Stimulated activated CD4-positive, alpha-beta T cell treated with anti-CD3 and anti-CD28 coated beads, Interleukin-1b, Interleukin-23, amount 100 ng/mL, for 4 hours (primary cell): ENCODE measurements at places on chromosomes 16 and 17.

DNA sequence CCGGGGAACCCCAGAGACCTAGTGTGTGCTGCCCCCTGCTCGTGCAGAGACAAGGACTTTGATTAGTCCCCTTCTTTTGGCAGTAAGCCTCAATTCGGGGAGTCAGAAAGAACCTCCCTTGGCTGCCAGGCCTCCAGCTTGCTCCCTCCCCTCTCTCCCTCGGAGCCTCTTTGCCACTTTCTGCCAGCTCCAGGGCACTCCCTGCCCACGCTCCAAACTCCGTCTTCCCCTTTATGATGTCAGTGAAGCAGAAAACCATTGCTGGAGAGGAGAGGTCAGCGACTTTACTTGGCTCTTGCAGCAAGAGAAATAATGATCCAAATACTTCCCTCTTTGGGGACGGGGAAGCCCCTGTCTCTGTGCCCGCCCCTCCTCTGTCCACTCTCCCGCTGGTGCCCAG is 28.1 kb downstream of the TTYH2 start:
- no peak for DNase-seq

GRCh38 chr16:68117884-68118283 is 32.7 kb downstream of the NFATC3 start:
- DNase-seq, result no peak

DNA sequence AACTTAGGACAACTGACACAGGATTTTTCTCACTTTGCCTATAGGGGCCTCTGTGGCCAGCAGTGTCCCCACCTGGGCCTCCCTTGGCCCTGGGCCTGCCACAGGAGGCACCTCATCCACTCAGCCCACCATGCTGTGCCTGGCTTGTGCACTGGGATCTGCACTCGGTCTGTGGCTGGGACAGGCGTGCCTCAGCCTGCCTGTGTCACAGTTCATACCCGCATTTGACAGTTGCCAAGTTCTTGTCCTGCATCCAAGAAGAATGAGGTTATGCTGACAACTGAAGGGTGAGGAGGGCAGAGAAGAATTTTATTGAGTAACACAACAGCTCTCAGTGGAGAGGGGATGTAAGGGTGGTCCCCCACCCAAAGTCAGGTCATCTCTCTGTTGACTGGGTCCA is 36.0 kb downstream of the ZFP90 start:
- DNase-seq, result no peak

- no peak for DNase-seq
Measured at GRCh38 chr16:85259115-85259831, 147.0 kb upstream of the CIBAR2 start.

GRCh38 chr17:29549177-29549923 is 17.5 kb downstream of the ABHD15 start:
- DNase-seq, result no peak

DNA sequence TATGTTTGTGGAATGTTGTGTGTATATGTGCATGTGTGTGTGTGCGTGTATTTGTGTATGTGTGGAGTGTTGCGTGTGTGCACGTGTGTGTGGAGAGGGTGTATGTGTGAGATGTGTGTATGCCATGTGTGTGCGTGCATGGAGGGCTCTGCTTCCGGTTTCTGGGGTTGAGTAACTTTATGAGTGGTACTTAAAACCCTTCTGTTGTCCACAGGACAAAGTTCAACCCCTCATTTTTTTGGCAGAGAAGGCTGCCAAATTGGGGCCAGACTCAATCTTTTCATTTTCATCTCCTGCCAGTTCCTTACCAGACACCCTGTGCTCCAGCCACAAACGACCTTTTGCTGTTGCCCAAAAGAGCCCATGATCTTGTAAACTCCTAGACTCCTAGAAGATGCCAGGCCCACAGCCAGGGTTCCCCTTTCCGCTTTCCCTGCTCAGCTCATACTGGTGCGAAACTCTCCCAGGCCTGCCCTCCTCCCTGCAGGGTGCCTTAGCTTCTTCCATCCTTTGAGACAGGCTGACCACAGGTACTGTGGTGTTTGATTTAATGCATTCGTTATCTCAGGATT is 100.2 kb downstream of the CMIP start:
- DNase-seq, result no peak

DNA sequence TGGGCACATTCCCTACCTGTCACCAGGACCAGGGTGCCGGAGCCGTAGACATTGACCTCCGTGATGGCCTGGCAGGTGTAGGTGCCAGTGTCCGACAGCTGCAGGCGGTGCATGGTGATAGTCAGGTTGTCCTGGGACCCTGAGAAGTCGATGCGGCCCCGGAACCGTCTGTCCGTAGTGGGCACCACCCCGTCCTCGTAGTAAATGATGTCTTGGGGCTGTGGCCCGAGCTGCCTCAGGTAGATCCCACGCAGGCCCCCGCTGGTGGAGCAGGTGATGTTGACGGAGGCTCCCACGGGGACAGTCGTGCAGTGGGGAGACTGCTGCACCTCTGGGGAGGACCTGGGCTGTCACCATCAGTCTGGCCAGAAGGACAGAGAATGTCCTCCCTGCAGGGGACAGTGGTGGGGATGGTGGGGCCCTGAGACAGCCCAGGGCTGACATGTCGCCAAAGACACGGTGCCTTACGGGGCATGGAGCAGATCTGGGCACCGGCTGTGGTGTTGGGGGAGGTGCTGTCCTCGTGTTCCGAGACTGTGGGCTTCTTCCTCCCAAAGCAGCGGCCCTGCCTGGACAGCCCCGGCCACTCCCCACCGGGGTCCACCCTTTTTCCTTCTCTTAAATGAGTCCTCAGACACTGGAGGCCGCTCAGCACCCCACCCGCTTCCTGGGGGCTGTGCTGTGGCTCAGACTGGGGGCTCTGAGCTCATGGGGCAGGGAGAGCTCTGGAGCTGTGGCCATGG is 586 bp downstream of the CD7 start:
- DNase-seq, result no peak

DNA sequence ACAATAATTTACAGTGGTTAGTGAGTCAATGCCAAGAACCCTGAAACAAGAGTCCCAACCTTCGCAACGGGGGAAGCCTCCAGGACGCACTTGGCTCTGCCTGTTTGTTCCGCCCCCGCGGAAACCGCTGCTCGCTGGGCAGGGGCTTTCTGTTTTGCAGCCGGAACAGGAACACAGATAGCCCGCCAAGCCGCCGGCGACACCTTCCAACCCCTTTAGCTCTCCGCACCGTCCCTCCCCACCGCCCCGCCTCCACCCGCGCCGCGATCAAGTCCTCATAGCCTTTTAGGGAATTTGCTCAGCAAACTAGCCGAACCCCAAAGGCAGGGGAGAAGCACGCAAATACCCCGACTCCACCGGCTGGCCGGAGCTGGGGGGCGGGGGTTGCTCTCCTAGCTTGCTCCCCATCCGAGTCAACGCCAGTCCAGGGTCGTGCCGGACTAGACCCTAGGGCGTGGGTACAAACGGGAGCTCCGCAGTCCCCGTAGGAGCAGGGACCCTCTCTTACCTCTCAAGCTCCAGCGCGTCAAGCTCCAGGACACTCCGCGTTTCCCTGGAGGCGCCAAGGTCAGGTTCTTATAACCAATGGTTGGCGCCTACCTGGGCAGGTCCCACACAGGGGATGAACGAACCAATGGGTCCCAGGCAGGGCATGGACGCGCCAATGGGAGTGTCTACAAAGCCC is at the start of gene SLFN13:
Gene SLFN13, minus strand, starts transcription at position 553 of the 685 bp plus-strand sequence. CDS start 3,086 bp downstream, outside the sequence.
- DNase-seq, result peak; percentile 78

DNA sequence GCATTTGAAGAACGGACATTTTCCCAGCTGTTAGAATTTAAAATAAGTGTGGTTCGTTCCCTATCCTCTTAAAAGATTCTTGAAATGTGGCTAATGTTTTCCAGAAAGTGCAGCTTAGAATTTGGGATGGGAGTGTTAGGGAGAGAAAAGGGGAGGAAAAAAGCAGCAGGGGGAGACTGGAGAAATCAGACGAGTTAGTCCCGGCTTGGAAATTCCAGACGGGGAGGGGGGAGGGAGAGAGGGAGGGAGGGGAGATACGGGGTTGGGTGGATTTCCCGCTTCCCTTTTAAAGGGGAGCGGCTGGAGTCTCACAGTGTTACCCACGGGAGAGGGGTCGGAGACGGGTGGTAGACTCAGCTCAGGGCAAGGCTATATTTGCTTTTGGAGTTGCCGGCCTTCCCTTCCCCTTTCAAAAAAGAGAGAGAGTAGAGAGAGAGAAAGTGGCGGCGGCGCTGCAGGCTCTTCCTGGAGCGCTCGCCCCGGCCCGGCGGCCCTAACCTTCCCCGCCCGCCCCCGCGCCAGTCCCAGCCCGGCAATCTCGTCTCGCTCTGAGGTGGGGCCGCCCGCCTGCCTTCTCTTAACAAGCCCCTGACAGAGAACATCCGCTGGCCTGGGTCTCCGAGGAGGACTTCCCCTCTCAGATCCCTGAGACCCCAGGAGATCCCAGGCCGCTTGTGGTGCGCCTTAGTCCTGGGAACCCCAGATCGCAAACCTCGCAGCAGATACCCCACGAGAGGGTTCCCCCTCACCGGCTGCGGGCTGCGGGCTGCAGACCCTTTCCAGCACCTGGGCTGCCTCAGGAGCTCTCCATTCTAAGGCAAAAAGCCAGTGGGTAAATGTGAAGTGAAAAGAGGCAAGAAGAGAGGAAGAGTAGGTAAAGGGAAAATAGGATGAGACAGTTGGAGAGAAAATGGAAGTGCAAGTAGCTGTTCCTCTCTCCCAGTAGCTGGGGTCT is 6.6 kb downstream of the IGF2BP1 start:
- no peak for DNase-seq

GRCh38 chr16:6111390-6111789 is 1013.8 kb upstream of the EEF2KMT start:
- DNase-seq, result no peak

GRCh38 chr17:81494626-81495377 is 17.8 kb downstream of the ACTG1 start:
- DNase-seq, result no peak

- no peak for DNase-seq
Measured at GRCh38 chr16:76857402-76857801, 333.6 kb upstream of the MON1B start.

- DNase-seq, result no peak
Measured at GRCh38 chr16:76639685-76640289, 362.6 kb downstream of the CNTNAP4 start.
